ENCODE measurements at places on chromosomes 16 and 17.

DNA sequence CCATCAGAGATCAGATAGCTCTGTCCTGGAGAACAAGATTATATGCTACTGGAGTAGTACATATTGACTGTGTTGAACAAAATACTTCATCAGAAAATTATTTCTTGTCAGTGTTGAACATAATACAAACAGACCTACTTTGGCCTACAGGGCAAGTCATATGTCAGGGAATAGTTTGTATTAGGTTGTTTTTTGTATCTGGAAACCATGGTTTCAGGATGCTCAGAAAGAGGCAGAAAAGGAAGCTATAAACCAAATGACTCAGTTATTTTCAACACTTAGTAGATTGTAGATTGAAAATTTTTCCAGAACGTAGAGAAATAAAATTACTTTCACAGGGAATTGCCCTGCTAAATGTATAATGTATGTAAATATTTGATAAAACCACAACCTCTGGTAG, 198.4 kb downstream of the CYB561 start:
- no peak for DNase-seq

DNA sequence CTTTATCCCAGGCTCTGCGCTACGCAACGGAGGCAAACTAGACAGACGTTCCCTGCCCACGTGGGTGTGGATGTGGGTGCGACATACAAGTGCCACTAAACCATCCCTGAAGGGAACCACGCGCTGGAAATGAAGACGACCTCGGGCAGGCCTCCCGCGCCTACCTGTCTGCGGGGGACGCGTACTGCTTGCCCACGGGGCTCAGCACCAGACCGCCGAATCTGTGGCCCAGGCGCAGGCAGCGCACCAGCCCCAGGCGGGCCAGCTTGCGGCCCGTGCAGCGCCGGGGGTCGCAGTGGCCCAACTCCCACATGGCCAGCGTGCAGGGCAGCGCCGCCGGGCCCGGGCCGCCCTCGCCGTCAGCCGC, 480 bp downstream of the TSR3 start:
- no peak for DNase-seq

- no peak for DNase-seq
Measured at GRCh38 chr17:48611681-48612455, 1.1 kb upstream of the HOXB7 start.

- no peak for DNase-seq
Measured at GRCh38 chr16:17483351-17483750, 12.6 kb upstream of the XYLT1 start.

DNA sequence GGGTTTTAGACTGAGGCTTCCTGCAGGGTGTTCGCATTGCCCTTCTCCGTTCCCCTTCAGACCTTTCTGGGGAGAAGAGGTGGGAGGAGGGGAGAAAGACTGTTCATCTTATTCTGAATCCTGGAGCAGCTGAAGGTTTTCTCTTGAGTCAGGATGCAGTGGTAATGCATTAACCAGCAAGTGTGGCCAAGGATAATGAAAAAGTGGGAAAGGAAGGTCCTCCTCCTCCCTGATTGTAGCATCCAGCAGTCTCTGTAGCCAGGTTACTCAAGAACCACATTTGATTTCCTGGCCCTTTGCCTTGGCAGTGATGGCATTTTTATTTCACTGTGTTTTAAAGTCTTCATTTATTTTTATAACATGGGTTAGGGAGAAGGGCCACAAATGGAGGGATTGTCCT, 59.1 kb downstream of the CYLD start:
- DNase-seq: no peak

- DNase-seq: no peak
Measured at GRCh38 chr17:73261952-73262675, 434 bp upstream of the CPSF4L start.

DNA sequence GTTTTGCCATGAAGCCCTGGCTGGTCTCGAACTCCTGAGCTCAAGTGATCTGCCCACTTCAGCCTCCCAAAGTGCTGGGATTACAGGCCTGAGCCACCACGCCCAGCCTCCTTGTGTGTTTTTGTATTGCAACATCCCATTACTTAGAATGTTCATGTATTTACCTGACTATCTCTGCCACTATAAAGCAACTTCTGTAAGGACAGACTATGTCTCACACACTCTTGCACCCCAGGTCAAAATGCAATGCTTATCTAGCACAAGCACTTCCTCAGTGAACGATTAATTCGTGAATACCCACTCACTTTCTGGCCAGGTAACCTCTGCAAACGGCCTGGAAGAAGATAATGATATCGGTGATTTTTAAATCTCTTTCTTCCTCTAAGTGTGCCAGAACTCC, 82.6 kb downstream of the NDEL1 start:
- DNase-seq: no peak

- DNase-seq: no peak
Measured at GRCh38 chr16:57630931-57631845, 2.8 kb downstream of the ADGRG1 start.

GRCh38 chr17:44932096-44932786, 15.3 kb downstream of the KIF18B start:
- no peak for DNase-seq

DNA sequence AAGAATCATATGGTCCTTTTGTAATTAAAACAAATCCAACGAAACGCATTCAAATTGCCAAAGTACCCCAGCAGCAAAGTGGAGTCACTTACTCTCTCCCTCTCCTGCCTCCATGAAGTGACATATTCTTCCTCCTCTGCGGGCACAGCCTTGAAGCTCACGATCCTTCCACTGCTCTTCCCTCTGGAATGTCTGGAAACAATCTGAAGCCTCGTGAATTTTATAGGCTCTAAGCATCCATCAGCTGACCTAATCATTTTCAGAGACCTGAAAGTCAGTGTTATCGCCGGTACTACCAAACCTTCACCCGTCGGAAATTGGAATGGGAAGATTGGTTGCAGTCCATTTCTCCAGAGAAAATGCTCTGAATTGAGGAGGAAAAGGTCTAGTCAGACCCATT, 134.5 kb upstream of the FOXF1 start:
- DNase-seq: no peak

DNA sequence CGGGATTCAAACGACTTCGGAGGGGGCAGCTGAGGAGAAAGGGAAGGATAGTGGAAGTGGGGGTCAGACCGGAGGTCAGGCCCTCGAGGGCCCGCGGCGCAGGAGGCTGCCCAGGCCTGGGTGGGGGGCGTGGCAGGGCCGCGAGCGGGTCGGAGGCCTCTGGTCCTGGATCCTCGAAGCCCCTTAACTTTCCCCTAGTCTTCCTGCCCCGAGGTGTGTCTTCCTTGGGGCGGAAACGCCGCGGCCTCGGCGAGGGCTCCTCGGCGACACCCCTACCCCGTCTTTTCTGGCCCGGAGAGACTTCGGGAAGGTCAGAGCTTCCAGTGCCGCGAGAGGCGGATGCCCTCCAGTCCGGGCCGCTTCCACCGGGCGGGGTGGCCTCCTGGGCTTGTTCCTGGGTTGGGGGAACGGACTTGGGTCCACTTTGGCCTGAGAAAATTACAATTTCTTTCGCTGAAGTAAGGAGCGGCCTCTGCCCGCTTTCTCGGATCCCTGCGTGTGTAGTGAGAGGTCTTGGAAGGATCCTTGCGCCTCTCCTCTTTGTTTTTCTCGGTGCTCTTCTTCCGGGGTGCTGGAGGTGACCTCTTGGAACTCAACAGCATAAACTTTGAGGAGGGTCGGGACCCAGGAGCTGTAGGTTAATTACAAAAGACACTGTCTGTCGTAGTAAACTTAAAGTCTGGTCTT, 491 bp downstream of the IST1 start:
- DNase-seq: peak; percentile 40

DNA sequence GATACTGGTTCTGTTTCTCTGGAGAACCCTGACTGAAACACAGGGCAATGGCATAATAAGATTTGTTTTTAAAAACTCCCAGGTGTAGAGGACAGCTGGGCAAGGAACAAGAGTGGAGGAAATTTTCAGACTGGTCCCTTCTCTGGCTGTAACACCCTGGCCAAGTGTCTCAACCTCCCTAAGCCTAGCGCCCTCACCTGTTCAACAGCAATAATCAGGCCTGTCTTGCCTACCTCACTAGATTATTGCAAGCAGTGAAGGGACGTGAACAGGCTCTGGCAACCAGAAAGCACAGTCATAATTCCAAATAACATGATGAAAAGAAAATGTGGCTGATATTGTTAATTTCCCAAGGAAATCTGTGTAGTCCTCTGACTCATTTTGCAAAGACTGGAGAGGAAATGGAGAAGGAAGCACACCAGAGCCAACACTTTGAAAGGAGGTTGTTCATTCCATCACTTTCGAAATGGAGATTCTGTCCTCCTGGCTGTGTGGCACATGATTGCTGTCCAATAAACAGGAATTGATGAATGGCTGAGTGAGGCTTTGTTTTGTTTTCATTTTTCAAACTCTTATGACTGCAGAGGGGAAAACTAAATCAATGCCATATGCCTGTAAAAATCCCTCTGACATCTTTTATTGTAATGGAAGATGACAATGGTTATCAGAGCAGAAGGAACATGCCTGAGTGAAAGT, 87.5 kb upstream of the HLF start:
- DNase-seq: no peak

DNA sequence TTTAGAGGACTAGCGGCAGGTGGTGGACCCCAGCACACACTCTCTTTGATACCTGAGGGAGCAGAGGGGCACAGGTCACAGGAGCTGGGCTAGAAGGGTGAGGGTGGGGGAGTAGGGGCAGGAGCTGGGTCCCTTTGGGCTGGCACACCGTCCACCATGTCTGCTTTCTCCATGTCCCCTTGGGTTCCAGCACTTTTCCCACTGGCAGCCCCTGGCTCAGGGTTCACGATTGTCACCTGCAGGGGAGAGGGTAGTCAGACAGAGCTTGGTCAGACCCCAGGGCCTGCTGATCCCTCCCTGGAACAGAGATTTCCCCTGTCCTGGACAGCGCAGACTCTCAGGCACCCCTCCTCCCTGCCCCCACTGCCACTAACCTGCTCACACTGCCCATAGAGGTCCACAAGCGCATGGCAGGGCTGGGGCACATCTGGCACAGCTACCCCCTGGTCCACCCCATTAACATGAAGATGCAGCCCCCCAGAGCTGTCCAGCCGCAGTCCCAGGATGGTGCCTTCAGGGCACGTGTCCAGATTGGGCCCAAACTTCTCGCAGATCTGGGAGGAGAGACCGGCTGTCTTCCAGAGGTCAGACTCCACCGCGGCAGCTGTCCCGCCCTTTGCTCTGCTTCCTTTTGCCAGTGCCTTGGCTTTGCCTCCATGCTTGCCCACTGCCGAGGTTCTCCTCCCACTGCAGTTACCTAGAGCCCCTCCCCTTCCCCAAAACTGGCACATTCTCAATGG, 3.1 kb upstream of the GPS2 start:
- no peak for DNase-seq

GRCh38 chr17:73820686-73821448, 176.6 kb upstream of the SDK2 start:
- no peak for DNase-seq

DNA sequence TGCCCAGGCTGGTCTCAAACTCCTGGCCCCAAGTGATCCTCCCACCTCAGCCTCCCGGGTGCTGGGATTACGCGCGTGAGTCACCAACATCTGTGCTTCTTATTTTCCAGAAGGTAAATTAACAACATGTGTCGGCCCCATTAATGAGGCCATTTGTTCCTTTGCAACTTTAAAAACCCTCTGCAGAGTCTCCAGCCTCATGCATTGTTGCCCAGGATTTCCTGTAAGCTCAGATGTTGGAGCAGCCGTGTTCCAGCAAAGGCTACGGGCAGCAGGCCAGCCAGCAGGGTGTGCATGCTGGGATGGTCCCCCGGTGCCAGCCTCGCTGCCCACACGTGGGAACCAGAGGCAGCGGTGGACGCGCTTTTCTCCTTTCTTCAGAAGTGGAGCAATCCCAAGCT, 19.1 kb upstream of the HEXD start:
- DNase-seq: no peak

DNA sequence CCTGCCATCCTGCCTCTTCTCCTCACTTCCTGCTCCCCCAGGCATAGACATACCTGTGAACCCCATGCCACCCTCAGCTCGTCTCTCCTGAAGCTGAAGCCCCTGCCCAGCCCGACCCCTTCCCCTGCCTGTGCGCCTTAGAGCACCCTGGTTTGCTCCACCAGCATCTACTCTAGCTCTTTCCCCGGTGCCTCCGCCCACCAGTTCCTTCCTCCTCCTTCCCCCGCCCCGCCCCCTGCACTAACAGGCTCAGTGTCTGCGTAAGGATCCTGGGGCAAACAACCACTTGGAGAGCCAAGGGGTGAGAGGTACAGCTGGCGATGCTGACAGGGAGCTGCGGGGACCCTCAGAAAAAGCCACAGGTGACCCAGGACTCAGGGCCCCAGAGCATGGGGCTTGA, 1.9 kb downstream of the GPR142 start:
- DNase-seq: peak; percentile 68

DNA sequence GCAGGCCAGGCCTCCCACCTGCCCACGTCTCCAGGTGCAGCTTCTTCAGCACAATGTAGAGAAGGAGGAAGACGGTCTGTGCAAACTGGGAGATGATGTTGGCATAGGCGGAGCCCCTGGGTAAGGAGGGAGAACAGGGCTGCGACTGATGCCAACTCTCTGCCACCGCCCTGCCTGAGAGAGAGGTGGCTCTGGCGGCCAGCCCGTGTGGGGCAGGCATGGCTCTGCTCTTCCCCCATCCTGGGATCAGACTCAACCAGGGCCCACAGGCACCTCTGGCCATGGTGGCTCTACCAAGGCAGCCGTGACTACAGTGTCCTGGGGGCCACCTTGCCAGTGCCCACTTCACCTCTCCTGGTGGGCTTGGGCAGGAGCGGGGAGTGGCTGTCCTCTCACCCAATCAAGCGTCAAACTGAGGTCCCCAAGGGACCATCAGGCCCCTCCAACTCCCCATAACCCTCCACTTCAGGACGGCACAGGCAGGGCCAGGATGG, 8.6 kb downstream of the SLC47A2 start:
- no peak for DNase-seq

GRCh38 chr17:81337476-81337879, 42.4 kb upstream of the SLC38A10 start:
- DNase-seq: no peak

GRCh38 chr17:40714473-40714872, 10.9 kb upstream of the KRT24 start:
- DNase-seq: no peak

DNA sequence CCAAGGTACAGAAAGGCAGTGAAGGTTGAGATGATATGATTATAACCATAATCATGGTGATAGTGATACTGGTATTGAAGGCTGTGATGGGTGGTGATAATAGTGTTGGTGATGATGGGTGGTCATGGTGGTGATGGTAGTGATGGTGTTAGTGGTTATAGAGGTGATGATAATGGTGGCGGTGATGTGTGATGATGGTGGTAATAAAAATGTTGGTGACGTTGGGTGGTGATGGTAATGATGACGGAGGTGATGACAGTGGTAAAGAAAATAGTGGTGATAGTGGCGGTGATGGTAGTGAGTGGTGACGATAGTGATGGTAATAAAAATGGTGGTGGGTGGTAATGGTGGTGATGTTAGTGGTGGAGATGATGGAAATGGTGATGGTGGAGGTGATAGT, 65.1 kb upstream of the KDM8 start:
- no peak for DNase-seq

GRCh38 chr16:64380751-64381150, 741.1 kb downstream of the CDH11 start:
- no peak for DNase-seq

Data from activated CD4-positive, alpha-beta T cell treated with anti-CD3 and anti-CD28 coated beads, Interleukin-2, amount 10 ng/mL, durations not matched to agents 7 days and 5 days (primary cell).